Inflammatory macrophage (primary cell): ENCODE measurements at places on chromosomes 7 and 10.

DNA sequence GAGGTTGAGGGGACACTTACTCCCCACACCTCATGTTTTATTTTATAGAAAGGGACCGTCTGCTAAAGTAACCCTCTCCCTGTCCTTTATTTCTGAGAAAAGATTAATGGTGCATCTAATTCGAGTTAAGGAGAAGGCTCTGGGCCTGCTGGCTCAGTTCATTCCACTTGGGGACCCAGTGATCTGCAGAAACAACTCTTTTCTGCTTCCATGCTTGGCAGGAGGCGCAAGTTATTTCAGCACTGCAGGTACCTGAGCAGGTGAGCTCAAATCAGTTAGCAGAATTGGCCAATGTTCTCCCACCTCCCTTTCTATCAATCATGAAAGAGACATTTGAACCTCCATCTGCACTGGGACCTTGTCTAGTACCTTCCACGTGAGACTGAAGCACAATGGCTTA lies 396.1 kb downstream of the SFMBT2 start:
- no peak for DNase-seq

DNA sequence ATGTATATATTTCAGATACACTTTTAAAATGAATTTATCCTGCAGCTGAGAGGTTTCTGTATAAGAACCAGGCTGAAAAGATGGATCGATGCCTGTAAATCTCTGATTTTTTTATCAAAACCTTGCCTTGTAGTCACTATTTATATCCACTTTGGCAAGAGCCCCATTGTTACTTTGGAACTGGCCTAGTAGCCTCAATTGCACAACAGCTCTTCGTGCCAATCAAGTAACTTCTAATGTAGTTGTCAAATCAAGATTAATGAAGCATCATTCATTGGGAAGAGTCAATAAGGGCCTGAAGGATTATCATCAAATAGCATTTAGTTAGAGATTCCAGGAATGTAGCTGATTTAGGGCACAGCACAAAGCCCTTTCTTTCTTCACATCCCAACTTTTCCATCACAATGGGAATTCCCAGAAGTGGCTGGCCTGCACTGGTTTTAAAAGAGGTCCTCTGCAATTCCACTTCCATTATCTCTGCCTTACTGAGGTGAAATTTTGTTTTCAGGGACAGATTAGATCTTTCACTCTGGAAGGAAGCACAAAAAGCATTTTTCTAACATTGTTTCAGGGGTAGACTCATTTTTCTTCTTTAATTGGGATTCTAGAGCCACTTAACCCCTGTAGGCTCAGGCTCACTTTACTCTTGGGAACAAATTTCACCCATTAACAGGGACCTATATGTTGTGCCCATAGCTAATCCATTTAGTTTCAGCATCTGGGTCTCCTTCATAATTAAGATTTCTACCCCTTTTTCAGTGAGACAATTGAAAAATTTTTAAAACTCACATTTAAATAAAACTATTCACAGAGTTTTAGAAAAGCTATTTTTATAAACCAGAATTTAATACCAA lies 97.8 kb downstream of the CALCR start:
- DNase-seq: no peak

- no peak for DNase-seq
Observed at GRCh38 chr7:29014725-29015124, 56.6 kb upstream of the TRIL start.

- no peak for DNase-seq
Observed at GRCh38 chr7:36107926-36108631, 45.0 kb upstream of the EEPD1 start.

DNA sequence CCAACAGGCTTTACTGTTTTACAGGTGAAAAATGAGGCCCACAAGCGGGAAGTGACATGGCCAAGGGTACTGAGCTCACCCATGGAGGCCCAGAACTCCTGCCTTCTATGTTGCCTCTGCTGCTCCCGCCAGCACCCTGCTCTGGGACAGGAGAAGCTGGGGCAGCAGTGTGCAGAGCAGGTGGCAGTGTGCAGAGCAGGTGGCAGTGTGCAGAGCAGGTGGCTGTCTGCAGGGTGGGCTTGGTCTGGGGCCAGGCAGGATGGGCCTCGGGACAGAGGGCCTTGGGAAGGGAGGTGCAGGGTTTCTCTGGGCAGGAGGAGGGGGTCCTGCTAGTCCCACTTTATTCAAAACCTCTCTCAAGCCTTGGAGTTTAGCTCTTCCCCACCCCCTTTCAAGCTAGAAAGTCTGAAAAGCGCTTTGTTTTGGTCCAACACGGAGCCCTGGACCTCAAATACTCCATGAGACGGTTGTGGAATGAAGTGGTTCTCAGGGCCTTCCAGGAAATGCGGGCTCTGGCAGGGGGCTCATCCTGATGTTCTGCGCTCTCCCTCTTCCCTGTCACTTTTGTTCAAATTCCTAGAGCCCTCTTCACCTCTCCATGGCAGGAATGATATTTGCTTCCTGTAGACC lies 26.8 kb downstream of the TSPAN15 start:
- DNase-seq: no peak

GRCh38 chr10:7700577-7701125 lies 2.5 kb upstream of the ITIH2 start:
- DNase-seq: no peak

DNA sequence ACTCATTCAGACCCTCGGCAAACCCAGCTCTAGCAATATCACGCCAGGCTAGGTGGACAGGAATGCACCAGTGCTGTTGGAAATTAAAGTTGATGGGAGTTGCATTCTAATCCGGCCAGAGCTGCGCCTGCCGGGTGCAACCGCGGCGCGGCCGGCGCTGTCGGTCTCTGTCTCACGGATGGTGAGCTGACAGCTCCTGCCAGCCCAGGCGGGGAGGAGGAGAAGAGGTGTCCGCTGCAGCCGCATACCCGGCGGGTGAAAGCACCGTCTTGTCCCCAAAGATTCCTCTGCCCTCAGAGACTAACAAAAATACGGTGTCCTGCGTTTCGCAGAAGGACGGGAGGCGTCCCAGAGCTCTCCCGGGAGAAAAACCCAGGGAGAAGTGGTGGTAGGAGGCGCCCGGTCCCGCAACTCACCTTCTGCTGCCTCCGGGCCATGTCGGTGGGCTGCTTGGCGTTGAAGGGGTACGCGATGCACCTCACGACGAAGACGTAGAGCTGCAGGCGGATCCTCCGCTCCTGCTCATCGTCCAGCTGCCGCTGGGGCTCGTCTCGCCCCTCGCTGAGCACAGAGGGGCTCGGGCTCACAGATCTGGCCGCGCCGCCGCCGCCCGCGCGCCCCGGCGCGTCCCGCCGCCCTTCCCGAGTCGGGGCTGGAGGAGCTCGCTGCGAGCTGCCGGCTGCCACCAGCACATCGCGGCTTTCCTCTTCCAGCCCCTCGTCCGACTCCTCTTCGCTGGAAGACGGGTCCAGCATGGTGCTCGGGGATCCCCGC lies 490 bp downstream of the CADPS2 start:
- DNase-seq: no peak

- DNase-seq: no peak
Observed at GRCh38 chr10:4006858-4007257, 221.8 kb upstream of the KLF6 start.

DNA sequence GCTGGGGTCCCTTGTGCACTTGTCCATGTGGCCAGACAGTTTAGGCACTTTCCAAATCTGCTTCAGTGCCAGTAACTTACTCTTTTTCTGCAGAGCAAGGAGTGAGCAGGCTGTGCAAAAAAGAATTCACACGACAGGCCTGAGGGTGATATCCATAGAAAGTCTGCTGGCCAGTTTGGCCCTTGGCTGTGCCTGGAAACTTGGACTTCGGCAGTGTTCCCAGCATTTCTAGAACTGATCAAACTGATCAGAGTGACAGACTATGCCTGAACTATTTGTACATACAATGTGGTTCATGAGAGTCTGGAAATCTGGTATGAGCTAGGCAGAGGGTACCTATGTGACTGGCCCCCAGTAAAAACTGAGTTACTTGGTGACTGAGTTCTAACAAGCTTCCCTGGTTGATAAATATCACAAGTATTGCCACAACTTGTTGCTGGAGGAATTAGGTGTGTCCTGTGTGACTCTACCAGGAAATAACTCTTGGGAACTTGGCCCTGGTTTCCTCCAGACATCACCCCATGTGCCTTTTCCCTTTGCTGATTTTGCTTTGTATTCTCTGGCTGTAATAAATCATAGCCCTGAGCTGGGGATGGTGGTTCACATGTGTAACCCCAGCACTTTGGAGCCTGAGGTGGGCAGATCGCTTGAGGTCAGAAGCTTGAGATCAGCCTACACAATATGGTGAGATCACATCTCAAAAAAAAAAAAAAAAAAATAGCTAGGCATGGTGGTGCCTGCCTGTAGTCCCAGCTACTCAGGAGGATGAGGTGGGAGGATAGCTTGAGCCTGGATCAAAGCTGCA lies 3.3 kb upstream of the DENND10 start:
- peak; percentile 33 for DNase-seq

DNA sequence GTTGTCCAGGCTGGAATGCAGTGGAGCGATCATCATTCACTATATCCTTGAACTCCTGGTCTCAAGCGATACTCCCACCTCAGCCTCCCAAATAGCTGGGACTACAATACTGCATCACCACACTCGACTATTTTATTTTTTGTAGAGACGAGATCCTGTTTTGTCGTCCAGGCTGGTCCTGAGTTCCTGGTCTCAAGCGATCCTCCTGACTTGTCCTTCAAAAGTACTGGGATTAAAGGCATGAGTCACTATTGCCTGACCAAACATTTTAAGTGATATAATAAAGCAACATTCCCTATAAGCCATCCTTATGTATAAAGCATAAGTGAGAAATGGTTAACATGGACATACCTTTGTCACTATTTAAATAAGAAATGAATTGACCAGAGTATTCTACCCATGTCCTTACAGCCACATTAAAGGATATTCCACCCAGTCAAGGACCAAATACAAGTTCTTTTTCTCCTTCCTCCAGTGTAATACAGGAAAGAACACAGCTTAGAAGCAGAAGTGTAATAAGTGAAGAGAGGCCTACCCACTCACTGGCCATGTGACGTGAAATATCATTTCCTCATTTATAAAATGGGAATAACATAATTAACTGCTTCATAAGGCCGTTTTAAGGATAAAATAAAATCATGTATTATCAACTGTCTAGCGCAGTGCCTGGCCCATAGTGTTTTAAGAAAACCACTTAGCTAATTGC lies 82.0 kb downstream of the DOCK4 start:
- peak; percentile 87 for DNase-seq

DNA sequence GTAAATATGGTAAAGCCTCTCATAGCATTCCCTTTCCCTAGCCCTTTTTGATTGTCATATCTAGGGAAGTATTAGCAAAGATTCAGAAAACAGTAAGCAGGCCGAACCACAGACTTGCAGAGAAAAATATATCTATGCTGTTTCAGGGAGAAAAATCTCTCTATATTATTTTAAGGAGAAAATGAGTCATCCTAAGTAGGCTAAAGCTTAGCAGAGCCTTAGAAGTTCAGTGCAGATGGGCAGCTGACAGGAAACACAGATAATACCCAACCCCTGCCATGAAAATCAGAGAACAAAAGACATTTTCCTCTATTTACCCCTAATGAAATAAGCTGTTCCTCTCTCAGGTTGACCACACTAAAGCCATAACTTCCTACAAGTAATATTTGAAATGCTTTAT lies 16.5 kb downstream of the C1QL3 start:
- DNase-seq: no peak

GRCh38 chr10:118272149-118272721 lies 69.9 kb downstream of the FAM204A start:
- no peak for DNase-seq

DNA sequence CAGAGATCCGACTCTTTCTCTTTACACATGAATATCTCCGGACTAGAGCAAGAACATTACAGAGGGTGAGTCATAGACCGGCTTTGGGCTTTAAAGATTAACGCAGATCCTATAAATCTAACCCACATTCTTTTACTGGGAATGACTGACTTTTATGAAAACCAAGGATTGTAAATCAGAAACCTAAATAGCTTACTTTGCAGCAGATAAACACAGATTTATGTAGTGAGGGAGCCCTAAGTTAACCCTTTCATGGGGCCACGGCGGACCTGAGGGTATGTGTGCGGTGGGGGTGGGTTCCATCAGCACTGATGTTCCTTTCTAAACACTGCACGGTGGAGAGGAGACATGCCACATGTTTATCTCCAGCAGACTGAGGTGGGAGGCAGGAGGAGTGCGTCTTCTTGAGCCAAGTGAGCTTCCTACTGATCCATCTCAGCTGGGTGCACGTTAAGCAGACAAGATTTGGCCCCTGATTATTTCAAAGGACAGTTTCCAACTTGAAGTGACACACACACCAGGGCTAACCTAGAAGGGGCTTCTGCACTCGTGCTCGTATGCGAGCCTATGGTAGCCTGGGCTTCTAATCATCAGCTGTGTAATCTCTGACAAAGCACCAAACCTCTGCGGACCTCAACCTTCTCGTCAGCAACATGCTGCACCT lies 127.6 kb downstream of the WDR11 start:
- DNase-seq: no peak
